Hematopoietic multipotent progenitor cell (in vitro differentiated cells): ENCODE measurements at places on chromosomes 3 and 15.

GRCh38 chr3:39322936-39323335 lies 6.6 kb upstream of the CCR8 start:
- no peak for DNase-seq

DNA sequence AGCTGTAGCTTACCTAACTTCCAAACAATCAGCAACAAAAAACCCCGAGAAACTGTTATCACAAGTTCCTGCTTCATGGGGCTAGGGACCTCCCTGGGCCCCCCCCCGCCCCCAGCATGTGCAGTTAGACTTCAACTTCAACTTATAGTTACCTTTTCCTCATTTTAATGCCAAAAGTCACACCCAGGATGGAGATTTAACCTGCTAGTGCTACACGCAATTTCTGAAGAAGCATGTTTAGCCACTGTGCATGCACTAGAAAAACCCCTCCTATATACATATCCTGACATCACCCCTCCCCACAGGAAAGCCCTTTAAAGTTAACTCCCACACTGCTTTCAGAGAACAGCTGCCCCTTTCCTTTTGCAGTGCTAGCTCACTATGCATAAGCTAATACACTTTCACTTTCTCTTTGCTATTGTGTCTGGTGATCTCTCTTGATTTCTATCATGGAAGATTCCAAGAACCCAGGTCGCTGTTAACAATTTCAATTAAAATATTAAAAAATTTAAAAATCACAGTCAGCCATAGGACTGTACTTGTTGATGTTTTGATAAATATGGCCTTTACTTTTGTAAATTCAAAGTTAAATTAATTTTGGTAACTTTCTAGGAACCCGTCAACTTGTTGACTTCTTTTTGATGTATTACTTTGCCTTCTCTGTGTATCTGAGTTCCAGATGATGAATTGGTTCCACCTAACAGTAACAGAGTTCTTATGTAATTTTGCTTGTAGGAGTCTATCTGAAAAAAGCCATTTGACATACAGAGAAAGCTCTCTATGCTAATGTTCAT lies 75.2 kb upstream of the ACAD9 start:
- DNase-seq, result peak; percentile 44

DNA sequence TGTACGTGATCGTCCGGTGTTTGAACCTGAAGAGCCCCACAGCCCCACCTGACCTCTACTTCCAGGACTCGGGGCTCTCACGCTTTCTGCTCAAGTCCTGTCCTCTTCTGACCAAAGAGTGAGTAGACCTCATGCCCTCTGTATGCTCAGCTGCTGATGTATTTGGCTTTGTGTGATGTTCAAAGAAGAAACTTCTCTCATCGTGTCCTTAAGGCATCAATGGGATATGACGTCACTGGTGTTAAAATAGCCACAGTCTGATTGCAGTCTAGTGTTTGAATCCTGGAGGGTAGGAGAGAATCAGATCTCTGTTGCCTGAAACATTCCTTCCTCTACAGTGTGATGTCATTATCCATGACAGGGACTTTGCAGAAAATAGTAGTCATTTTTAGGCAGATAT lies 28.1 kb downstream of the ABHD2 start:
- DNase-seq, result no peak

- DNase-seq, result peak; percentile 85
These were observed 57.0 kb downstream of the NEK10 start for GRCh38 chr3:27312044-27312668.

GRCh38 chr3:37955918-37956707 lies 34.5 kb upstream of the VILL start:
- no peak for DNase-seq

DNA sequence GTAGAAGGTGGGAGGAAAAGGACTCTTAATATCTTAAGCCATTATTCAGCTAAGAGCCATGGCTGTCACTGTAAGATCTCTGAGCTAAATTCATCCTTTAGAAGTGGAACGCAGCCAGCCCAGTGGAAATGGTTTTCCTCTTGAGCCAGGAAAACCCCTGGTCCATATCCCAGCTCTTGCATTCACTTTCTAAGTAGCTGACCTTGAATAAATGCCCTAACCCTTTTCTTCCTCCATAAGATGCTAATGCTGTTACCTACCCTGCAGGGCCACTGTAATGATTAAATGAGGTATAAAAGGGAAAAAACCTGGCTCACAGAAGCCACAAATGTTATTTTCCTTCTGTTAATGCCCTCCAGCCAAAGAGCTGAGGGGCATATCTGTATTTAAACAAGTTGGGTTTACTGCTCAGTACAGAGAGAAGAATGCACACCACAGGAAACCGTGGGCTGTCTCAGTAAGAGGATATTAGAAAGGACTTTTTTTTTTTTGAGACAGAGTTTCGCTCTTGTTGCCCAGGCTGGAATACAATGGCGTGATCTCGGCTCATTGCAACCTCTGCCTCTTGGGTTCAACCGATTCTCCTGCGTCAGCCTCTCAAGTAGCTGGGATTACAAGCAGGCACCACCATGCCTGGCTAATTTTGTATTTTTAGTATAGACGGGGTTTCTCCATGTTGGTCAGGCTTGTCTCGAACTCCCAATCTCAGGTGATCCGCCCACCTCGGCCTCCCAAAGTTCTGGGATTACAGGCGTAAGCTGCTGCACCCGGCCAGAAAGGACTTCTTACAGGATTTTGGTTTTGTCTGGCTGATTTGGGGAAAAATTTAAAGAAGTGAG lies 6.8 kb downstream of the UBL7 start:
- DNase-seq, result no peak

DNA sequence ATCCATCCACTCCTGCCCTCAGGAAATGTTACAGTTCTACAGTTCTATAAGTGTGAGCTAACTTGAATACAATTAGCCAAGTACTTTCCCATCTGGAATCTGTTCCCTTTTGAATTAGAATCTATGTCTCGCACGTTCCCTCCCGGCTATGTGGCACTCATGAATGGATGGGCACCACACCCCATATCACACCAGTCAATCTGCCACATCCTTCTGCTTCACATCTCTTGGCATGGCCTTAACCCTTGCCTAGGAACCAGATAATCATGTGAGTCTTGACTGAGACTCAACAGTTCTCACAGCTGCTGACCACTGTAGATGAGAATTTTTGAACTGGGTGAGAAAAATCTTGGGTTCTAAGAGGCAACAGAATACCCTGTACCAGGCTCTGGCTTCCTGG lies 180.2 kb downstream of the TNIK start:
- DNase-seq, result no peak
